ENCODE measurements at places on chromosomes 6 and 20. TPM values are rescaled to one million over a fixed set of nuclear protein-coding genes. Genes with fewer than 3 reads are reported as not detected.

GRCh38 chr6:136717716-136717990, 74.6 kb downstream of the MAP3K5 start:
- DNase-seq: no peak

DNA sequence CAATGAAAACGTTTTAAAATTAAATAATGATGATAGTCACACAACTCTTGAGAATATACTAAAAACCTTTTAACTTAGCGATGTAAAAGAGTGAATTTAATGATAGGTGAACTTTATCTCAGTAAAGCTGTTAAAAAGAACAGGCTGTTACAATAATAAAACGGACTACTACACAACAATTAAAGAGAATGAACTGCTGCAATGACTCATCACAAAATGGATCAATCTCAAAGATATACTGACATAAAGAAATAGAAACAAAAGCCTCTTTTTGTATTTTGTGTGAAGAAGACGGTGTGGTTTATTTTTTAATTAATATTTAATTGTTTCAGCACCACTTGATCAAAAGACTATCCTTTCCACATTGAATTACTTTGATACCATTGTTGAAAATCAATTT, 352.4 kb upstream of the GJE1 start:
- no peak for DNase-seq

DNA sequence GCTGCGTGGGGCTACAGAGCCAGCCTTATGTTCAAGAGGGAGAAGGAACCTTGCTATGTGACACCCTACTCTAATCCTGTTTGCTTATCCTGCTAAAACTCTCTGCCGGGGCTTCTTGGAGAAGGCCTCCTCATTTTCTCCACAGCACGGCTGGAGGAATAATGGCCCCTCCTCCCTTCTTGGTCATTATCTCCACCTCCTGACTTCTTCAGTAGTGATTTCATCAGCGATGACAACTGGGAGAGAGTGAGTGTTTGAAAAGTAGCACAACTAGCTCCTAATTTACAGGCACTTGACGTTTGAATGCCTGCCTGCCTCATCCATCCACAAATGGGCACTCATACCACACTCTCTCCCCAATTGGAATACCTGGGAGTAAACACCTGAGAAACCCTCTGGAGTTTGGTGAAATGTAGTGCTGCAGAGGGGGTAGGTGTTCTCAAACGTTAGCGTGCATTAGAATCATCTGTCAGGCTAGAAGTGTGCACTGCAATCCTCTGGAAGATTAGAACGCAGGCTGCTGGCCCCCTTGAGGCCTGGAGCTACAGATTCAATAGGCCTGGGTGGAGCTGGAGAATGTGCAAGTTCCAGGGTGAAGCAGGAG, 148.5 kb downstream of the FOXC1 start:
- DNase-seq: no peak

DNA sequence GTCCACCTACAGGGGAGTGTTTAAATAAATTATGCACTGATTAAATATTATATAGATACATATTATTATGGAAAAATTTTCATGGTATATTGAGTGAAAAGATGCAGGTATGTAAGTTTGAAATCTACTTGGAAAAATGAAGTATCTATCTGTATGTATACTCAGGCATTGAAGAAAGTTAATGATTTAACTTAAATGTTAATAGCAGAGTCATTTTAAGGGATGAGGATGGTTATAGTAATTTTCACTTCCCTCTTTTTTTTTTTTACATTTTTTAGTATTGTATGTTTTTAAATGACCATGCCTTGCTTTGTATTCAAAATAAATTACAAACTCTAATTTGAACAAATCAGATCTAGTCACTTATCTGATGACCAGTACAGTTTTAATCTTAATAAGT, 43.2 kb upstream of the NOTCH4 start:
- no peak for DNase-seq

DNA sequence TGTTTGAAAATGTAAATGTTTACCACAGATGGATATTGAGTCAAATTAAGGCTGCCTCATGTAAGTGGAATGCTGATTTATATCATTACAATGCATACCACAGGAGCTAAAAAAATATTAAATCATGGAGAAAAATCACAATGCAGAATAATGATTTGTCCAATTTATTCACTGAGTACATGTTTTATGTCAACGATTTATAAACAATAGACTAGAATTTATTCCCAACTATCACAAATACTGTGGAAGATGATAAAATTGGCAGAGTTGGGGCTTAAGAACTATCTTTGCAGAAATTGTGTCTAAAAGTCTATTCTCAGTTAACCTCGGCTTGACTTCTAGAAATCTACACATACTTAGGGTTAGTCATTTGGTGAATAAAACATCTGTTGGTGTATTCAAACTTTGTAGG, 472.1 kb upstream of the MARCKS start:
- no peak for DNase-seq

- DNase-seq: no peak
These were observed 6.7 kb upstream of the ATXN1 start for GRCh38 chr6:16767765-16768476.

DNA sequence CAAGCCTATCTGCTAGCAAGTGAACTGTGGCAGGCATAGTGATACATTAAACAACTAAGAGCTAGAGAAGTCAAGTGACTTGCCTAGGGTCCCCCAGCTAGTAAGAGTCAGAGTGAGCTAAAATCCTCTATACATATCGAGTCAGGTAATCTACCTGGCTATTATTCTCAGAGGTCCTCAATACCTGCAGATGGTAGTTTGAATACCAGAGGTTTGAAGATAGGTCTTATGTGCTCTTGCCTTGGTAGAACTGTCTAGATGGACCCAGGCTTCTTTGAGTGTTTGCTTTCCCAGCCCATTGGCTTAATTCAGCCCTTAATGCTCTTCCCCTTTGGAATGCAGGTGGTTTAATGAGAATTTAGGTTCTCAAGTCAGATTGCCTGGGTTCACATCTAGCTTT, 1.1 kb downstream of the ERGIC3 start:
- no peak for DNase-seq

DNA sequence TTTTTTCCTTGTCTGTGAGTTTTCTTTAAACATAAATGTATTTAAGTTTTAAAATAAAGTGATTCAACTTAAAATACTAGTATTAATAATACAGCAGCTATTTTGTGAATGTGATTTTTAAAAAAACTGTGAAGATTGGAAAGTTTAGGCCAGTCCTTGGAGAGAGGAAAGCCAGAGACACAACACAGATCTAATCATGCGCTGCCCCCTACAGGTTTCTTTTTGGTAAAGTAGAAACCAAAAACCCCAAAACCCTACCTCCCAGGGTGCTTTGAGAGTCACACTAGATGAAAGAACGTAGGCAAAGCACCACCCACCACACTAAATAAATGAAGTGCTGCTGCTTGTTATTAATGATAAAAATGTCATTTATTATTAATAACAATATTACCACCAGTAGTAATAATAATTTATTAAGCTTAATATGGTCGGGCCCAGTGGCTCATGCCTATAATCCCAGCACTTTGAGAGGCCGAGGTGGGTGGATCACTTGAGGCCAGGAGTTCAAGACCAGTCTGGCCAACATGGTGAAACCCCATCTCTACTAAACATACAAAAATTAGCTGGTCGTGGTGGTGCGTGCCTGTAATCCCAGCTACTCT, 33.7 kb downstream of the SLC9A8 start:
- DNase-seq: no peak

- no peak for DNase-seq
These were observed 14.6 kb upstream of the CCR6 start for GRCh38 chr6:167108278-167108677.

- no peak for DNase-seq
These were observed 15.4 kb downstream of the GCLC start for GRCh38 chr6:53529324-53530036.

GRCh38 chr20:20612251-20612650, 100.2 kb downstream of the RALGAPA2 start:
- DNase-seq: no peak

- DNase-seq: no peak
These were observed 133.8 kb downstream of the BACH2 start for GRCh38 chr6:90162648-90163387.

GRCh38 chr20:64277571-64278316, 22.2 kb downstream of the PCMTD2 start:
- no peak for DNase-seq

DNA sequence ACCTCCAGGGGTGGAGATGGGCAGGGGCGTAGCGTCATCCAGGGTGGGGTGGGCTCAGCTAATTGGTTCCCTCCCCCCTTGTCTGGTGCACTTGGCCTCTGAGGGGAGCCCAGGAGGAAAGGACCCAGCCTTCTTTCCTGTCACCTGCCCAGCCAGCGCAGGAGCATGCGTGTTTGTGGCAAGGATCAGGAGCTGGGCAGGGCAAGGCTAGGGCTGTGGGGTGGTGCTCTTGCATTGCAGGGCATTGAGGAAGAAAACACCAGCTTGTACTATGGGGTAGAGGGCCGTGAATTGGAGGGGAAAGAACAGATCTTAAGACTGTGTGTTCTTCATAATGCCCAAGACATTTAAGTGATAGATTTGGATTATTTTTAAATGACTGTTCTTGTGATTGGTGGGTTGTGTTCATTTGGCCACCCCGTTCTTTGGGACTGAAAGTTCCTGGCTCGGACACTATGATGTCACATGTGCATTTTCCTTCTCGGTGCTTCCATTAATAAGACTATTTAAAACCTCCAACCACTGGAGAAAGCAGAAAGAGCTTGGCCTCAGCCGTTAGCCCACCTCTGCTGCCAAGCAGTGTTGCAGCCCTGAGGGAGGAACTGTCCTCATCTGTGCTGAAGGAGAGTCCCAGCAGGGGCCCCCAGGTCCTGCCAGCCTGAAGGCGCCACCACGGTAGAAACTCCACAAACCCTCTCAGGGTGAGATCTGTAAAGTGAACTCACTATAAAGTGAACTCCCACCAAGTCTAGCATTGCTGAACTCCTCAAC, 136.2 kb upstream of the INSM1 start:
- no peak for DNase-seq

DNA sequence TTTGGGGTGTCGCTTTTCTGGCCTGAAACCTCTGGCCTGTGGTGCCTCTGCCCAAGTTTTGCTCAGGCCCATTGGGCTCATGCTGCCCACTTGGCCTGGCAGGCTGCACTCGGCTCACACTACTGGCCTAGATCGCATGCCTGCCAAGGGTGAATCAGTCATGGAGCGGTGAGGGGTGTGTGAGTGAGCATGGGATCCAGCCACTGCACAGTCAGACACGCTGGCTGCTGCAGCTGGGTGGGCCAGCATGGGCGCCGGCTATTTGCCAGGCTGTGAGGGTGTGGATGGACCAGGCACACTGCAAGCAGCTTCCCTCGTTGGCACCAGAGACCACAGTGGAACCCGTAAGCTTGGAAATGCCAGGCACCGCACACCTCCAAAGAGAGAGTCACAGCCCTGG, 145.4 kb upstream of the CNR1 start:
- no peak for DNase-seq

GRCh38 chr20:58070664-58071196, 157.7 kb downstream of the ANKRD60 start:
- DNase-seq: no peak

GRCh38 chr6:106549521-106549920, 79.8 kb downstream of the RTN4IP1 start:
- DNase-seq: no peak

DNA sequence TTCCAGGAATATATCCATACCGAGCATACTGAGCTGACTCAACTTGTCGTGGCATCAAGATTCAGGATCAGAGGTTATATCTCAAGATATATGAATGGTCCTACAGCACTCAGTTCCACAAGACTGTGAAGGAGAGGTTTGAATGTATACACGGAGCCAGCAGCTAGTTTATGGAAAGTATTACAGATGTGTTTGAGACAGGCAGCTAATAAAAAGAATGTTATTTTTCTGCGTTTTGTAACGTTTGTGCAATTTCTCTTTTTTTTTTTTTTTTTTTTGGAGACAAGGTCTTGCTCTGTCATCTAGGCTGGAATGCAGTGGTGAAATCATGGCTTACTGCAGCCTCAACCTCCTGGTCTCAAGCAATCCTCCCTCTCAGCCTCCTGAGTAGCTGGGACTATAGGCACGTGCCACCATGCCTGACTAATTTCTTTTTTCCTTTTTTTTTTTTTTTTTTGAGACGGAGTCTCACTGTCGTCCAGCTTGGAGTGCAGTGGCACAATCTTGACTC, 3.4 kb upstream of the FAM110A start:
- no peak for DNase-seq

DNA sequence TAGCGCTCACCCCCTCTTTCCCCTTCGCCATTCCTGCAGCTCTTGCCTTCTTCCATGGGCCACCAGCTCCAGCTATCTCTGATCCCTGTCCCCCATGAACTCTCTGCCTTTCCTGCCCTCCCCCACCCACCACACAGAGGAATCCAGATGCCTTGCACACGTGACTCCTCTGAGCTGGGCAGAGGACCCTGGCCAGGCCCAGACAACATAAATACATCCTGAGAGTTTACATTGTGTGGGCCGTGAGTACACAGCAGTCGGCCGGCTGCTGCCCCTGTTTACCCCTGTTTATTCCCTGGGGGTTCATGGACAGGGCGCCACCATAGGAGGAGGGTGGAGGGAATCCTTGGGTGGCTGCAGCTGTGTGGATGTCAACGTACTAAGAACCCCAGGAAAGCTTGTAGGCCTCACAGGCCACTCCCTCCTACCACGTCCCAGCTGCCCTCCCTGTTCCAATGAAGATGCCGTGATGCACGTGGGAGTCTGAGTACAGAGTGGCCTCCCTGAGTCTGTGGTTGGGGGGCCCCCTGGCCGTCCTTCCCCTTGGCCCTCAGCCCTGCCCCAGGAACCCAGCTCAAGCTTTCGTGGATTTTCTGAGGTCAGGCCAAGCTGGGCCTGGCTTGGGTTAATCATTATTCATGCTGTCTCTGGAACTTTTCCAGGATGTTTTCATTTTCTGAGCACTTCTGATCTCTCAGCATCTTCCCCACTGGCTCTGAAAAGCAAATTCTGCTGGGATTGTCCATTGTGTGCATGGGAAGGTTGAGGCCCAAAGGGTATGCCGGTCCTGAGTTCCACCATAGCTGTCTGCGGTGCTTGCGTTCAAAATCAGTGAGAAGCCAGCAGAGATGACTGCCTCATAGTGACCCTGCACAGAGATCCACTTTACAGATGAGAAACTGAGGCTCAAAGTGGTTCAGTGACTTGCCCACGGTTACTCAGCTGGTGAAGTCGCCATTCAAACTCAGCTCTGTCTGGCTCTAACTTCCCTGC, 136.3 kb downstream of the MRPL14 start:
- DNase-seq: no peak

- no peak for DNase-seq
These were observed 30.9 kb downstream of the BCL2L1 start for GRCh38 chr20:31691646-31692275.

Gene RIPOR3
- total RNA-seq: 2.5 TPM

Gene STMN3
- total RNA-seq: 8.9 TPM

Gene TXLNB
- 0.47 TPM for total RNA-seq

Gene AARS2
- total RNA-seq: 5.1 TPM

Gene SNPH
- 2.6 TPM for total RNA-seq

Gene PRPH2
- total RNA-seq: 1.0 TPM

Gene BPIFB1
- not detected for total RNA-seq

Gene ETV7
- total RNA-seq: 0.56 TPM

Gene ASIP
- not detected for total RNA-seq

Measured in pancreas (tissue), 10 donors.